ENCODE measurements at places on chromosomes 12 and 14.
A peak's percentile ranks its signal among the peaks of the same experiment; 100 is the strongest.

DNA sequence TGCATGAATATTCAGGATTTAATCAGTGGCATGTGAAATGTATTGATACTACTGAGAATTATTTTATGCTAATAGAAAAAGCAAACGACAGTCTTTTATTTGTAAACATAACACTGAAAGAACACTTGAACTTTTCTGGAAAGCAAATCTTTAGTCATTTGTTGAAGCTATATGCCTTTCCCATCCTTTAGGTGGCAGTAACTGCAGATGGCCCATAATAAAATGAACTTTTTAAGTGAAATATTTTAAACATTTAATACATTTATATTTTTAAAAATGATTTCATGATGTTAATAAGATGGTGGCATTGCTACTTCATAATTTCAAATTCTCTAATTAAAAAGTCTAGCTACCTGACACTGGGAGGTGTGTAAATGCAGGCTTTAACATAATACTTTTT is 13.9 kb upstream of the KRR1 start:
- DNase-seq: no peak

DNA sequence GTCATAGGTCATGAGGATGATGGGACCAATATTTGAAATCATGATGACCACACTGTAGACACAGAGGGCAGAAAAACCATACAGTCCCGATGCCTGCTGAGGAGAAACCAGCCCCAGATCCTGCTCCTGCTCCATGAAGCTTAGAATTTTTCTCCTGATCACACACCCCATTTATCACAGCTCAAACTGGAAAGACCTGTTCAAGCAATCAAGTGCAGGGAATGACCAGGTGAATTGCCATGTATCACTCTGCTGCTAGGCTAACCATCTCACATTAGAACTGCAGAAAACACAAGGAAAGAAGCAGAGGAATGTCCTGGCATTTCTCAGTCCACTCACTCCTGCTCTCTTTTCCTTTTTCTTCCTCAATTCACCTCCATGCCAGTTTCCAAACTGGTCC is 18.1 kb downstream of the MANSC1 start:
- DNase-seq: no peak

GRCh38 chr12:131203666-131204415 is 250.1 kb downstream of the ADGRD1 start:
- no peak for DNase-seq

GRCh38 chr12:111819191-111820158 is 22.6 kb upstream of the MAPKAPK5 start:
- DNase-seq: no peak

DNA sequence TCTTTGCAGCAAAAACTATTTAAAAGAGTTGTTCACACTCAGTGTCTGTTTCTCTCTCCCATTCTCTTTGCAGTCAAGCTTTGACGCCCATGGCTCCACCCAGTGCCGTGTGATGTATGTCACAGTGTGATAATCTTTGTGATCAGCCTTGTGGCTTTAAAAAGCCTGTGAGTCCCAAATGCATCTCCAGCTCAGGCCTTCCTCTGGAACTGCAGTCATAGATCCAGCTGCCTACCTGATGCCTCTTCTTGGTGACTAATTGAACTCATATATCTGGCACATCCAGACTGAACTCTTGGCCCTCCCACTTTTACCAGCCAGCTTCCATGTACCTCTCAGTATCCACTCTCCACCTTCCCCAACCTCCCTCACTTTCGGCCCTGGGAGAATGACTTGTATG is 182.8 kb upstream of the ARHGAP5 start:
- no peak for DNase-seq

DNA sequence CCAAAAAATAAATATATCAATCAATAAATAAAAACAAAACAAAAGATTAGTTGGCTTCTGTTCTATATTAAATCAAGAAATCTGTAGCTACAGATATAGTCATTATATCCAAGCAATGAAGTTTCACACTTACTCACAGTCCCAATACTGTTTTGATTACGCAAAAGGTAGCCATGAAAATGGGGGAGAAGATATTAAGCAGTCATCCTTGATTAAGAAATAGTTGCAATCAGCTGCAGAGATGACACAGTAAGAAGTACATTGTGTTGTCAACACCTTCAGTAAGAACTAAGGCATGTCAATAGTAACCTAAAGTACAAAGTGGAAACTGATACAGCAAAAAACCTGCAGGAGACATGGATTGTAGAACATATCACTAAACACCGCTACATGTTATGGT is 11.0 kb upstream of the RHOJ start:
- DNase-seq: no peak

DNA sequence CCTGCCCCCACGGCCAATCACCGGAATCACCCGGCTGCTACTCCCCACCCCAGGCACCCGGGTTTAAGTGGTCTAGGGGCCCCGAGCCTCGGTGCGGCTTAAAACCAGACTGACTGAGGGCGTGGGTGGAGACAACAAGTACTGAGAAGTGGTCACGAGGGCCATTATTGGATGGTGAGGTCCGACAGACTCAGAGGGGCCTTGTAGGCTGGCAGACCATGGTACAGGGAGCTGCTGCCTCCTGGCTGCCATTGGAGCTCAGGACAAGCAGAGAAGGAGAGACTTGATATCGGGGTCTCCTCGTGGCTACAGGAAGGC is 54.1 kb downstream of the FBRSL1 start:
- DNase-seq: no peak

DNA sequence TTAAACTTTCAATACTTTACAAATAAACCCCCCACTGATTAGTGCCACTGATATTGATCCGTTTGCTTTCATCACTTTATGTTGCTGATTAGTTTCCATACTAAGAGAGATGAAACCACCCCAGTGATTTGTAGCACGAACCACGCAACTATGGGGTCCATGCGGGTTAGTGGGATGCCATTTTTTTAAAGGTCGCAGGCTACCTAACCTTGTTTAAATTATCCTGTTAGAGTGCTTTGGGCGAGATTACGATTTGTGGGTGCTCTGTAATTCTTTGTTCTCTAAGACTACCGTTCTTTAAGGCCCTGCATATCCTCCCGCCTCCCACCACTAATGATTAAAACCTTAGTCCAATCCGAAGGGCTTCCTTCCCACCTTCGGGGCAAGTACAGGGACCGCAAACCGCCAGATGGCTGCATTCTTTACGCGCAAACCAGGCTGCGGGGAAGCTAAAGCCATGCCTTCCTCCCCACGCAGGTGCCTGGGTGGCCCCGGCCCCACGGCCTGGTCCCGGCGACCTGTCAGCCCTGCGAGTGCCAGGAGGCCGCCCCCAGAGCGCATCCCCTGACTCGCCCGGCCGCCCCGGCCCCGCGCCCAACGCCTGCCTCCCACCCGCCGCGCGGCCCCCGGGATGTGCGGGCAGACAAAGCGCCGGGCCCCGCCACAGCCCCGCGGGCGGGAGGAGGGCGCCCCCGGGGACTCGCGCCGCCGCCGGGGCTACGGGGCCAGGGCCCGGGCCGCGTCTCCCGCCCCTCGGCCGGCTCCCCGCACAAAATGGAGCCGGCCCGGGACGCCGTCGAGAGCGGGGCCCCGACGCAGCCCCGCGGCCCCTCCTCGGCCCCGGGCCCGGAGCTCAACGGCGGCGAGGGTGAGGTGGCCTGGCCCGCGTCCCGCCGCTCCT is 759 bp downstream of the NFYB start:
- peak; percentile 20 for DNase-seq
